Fibroblast of skin of right quadriceps (primary cell): ENCODE measurements at places on chromosomes 5 and 9.

GRCh38 chr9:84615544-84615943 is 54.0 kb upstream of the NTRK2 start:
- no peak for DNase-seq

DNA sequence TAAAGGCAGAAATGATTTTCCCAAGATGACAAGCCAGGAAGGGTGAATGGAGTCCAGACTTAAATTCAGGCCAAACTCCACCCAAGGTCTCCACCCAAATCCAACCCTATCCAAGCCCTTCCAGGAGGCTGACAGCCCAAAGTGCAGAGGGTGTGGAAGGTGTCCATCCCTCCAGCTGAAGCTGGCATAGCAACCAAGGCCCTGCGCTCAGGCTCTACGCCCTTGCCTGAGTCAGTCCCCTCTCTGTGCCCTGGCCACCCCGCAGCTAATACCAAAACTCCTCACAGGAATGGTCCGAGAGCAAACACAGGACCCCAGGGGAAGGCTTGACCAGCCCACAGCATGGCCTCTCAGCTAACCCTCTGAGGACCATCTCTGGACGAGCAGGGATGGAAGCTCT is 2.1 kb downstream of the SEPTIN8 start:
- DNase-seq = no peak

DNA sequence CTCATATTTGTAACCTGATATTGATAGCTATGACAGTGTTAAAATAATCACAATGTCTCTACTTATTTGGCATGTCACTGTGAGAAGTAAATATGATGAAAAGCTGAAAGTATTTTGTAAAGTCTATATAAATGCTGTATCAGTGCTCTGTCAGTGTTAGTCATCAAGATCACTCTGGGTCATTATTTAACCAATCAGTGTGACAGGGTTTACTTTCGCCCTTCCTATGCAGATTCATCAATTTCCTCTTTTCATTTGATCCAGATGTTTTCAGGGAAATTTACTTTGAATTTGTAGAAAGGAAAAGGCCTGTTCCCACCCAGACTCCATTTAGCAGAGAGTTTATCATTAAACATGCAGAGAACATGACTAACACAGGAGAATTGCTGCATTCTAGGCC is 9.9 kb upstream of the PCSK5 start:
- DNase-seq = peak; percentile 75

DNA sequence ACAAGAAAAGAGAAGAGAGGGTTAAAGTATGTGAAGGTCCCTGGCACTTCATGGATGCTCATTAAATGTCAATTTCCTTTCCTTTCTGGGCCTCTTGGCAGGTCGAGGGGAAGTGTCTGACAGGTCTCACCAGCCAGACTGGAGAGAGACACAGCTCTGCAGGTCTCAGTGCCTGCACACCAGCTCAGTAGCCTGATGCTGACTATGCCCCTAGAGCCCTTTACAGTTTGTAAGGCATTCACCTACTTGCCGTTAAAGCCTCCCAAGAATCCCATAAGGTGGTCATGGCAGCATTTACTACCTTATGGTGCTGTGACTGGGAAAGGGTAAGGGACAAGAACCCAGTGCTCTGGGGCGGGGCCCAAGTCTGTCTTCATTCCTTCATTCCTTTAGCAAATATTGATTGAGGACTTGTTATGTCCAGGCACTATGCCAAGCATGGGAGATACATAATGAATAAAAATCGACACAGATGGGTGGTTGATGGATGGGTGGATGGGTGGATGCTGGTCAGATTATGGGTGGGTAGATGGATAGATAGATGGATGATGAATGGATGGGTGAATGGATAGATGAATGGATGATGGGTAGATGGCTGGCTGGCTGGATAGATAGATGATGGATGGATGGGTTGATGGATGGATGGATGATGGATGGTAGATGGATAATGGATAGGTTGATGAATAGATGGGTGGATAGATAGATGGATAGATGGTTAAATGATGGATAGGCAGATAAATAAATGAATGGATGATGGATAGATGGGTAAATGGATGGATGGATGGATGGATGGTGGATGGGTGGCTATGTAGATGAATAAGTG is 21.3 kb upstream of the KIF12 start:
- no peak for DNase-seq

DNA sequence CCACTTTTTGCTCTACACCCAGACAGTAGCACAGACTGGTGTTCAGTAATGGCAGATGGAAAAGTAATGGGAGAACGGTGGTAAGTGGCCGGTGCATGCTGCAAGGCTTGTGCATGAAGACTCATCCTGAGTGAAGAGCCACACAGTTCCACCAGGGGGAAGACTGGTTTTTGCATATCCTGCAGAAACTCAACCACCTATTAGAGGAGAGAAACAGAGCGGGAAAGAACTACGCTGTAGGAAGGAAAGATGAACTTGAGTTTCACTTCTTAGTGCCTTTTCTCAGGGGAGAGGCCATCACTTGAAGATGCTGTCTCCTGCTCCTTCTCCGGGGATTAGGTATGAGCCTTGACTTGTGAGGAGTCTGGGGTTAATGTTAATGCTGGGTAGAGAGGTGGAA is 9.4 kb upstream of the PRSS3 start:
- DNase-seq = no peak

- DNase-seq = no peak
These were observed 62.7 kb upstream of the MEGF10 start for GRCh38 chr5:127227881-127228280.

DNA sequence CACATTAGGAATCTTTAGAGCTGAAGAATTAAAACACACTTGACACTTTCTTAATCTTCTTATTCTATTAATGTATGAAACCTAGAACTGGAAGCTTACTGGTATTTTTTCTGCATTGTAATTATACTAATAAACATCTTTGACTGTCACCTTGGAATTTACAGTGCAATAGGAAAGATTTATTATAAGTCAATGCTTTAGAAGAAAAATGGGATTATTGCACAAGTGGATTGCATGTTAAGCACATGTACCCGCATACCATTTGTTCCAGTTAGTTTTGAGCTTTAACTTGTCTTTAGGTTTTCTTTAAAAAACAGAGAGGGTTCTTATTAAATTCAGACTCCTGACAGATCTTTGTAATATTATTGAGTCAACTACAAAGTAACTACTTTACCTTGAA is 278.5 kb downstream of the CCDC171 start:
- peak; percentile 34 for DNase-seq

DNA sequence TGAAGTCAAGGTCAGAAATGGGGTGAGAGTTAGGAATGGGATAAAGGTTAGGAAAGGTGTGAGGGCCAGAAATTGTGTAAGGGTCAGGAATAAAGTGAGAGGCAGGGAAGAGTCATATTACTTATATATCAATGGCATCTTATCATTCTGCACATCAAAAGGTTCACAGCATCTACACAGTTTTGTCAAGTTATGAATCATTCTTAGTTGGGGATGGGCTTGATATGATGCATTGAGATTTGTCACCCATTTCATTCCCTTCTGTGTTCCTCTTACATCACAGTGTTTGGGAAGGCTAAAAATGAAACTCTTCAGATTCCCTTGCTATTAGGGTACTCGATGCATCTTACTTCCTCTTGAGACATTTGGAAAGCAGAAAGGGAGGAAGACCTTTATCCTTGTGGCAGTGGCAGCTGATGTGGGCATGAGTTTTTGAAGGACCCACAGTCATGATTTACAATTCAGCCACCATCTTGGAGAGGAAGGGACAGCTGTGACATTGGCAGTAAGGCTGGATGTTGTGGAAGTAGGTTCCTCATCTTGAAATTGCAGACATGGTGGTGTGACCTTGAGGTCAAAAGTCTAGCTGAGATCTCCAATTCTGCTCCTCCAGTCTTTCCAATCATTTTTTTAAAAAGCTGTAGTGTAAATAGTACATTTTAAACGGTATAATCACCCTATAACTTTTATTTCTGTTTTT is 24.2 kb upstream of the NPR3 start:
- peak; percentile 18 for DNase-seq

GRCh38 chr5:139486201-139486600 is 3.6 kb upstream of the STING1 start:
- DNase-seq = no peak

GRCh38 chr9:133779081-133779480 is 40.9 kb upstream of the SARDH start:
- no peak for DNase-seq

GRCh38 chr5:61228229-61228628 is 66.0 kb upstream of the SMIM15 start:
- no peak for DNase-seq

DNA sequence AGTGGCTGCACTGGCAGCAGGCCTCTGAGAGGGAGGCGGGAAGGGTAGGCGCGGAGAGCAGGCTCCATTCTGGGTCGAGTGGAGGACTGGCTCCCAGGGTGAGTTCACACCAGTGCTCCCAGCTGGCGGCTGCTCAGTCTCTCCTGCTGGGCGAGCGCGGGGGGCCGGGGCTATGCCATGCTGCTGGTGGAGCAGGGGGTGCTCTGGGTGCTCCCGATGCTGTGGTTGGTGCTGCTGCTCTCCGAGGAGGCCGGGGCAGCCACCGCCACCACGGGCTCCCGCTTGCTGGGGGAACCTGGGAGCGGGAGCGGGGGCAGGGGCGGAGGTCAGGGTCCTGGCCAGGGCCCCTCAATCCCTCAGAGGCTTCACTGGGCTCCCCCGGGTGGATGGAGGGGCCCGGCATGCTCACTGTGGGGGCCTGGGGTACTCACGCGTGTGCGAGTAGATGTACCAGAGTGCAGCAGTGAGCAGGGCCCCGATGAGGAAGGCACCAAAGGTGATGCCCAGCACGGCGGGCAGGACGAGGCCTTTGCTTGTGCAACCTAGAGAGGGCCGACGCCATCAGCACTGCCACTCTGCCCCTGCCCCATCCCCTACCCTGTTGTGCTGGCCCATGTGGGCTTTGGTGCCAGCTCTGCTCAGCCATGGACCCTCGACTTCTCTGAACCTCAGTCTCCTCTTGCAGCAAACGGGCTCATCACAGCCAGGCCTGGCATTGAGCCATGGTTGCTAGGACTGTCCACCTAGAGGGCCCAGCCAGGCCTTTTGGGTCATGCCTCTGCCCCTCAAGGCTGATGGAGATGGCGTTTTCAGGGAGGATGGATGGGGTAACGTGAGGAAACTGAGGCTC is 13.1 kb downstream of the FPGS start:
- DNase-seq = no peak

DNA sequence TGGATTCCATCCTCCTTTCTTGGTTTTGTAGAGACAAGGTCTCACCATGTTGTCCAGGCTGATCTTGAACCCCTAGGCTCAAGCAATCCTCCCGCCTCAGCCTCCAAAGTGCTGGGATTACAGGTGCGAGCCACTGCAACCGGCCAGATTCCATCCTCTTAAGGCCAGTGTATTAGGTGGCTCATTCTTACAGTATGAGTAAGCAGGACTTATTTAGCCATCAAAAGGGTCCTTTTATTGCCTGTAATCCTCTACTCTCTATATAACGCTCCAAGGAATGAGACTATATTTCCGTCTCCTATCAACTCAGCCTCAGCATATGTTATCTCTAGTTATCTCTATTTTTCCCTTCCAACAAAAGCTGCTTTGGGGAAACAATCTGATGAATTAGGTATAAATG is 3.0 kb upstream of the ERBIN start:
- DNase-seq = no peak

DNA sequence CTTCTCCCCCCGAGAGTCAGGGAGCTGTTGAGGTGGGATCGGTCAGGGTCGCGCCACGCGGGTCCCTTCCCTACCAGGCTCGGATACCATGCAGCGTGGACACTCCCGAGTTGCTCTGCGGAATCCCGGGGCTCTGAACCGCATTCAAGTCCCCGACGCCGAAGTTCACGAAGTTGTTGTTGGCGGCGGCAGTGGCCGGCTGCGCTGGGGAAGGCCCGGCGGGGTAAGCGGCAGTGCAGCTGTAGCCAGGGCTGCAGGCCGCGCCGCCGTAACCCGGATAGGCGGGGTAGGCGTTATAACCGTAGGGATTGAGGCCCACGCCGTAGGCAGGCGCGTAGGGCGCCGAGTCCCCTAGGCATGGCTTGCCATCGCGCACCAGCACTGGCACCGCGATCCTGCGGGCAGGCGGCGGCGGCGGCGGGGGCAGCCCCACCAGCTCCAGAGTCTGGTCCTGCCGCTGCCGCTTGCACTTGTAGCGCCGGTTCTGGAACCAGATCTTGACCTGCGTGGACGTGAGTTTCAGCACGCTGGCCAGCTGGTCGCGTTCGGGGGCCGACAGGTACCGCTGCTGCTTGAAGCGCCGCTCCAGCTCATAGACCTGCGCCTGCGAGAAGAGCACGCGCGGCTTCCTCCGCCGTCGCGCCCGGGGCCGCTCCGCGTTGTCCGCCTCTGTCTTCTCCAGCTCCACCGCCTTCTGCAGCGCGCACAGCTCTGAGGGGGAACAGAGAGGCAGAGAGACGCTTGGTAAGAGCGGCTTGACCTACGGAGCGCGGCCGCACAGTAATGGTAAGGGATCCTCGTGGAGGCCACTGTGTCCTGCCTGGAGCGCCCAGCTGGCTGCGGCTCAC is 2.3 kb downstream of the NKX2-5 start:
- no peak for DNase-seq

- peak; percentile 98 for DNase-seq
These were observed 64.7 kb upstream of the SPOCK1 start for GRCh38 chr5:137563646-137564397.

DNA sequence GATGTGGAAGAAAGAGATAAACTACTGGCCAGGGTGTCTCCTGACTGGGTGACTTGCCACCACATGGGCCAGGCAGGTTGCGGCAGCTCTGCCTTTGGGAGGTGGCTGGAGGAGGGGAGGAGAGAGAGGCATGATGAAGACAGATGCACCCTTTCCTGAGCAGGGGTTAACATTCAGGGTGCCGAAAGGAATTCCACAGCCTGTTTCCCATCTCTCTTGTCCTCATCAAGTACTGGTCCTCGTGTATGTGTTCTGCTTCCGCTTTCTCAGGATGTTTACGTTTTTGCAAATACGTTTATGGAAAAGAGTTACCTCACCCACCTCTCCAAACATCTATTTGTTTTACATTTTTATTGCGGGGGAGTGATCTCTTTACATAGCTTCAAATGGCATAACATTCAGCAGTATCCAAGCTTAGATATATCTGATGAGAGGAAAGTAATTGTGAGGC is 73.4 kb downstream of the C9orf85 start:
- DNase-seq = no peak

- no peak for DNase-seq
These were observed 159.6 kb upstream of the STK32A start for GRCh38 chr5:147075187-147075586.

GRCh38 chr9:35616681-35617459 is 1.3 kb downstream of the CD72 start:
- DNase-seq = peak; percentile 40

GRCh38 chr5:78613151-78613533 is 35.4 kb downstream of the LHFPL2 start:
- no peak for DNase-seq

GRCh38 chr5:147382776-147383175 is 127.1 kb downstream of the DPYSL3 start:
- DNase-seq = no peak

GRCh38 chr9:123268199-123268464 is 254 bp downstream of the STRBP start:
- no peak for DNase-seq

DNA sequence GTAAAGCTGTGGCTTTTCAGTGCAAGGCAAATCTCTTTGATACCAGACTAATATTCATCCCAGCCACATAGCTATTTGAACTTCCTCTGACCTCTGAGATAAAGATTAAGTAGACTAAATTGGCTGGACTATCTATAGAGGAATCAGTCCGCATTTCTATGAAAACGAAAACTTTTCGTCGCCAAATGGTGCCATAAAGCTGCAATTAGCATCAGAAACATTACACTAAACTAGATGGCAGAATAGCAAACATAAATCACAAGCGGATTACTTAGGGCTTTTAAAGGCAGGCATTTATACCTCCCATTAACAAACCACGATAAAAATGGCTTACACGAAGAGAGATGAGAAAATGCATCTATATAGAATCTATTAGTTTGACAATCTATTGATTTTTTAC is 1009.7 kb upstream of the CDH6 start:
- no peak for DNase-seq
